Kidney epithelial cell (primary cell): ENCODE measurements at places on chromosomes 6 and 20. TPM values are rescaled to one million over a fixed set of nuclear protein-coding genes. Genes with fewer than 3 reads are reported as not detected.

SYNGAP1 gene
- total RNA-seq = 3.3 and 4.2 TPM in 2 replicates

CLPSL2 gene
- total RNA-seq = not detected in 2 replicates

POM121L2 gene
- total RNA-seq = not detected in 2 replicates

ZBTB46 gene
- total RNA-seq = 7.2 and 7.8 TPM in 2 replicates

BMP7 gene
- 21.8 and 30.5 TPM in 2 replicates for total RNA-seq

C20orf144 gene
- not detected in 2 replicates for total RNA-seq

C4B gene
- 2.3 and 4.4 TPM in 2 replicates for total RNA-seq

TSPYL1 gene
- total RNA-seq = 68.3 and 73.5 TPM in 2 replicates
